ENCODE measurements at places on chromosomes 3 and 15.

GRCh38 chr3:193826159-193826795 lies 233.3 kb downstream of the OPA1 start:
- no peak for DNase-seq

DNA sequence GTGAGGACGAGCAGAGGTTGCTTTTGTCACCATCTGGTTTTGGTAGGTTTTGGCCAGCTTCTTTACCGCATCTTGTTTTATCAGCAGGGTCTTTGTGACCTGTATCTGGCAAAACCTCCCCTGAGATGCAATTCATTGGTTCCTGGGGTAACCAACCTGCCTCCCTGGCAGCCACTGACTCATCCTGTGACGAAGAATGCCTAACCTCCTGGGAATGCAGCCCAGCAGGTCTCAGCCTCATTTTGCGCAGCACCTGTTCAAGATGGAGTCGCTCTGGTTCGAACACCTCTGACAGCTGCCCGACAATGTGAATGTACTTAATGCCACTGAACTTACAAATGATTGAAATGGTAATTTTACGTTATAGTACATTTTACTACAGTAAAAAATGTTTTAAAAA lies 6.8 kb upstream of the ADAMTS17 start:
- no peak for DNase-seq

GRCh38 chr3:7062714-7063113 lies 201.8 kb downstream of the GRM7 start:
- DNase-seq, result no peak

DNA sequence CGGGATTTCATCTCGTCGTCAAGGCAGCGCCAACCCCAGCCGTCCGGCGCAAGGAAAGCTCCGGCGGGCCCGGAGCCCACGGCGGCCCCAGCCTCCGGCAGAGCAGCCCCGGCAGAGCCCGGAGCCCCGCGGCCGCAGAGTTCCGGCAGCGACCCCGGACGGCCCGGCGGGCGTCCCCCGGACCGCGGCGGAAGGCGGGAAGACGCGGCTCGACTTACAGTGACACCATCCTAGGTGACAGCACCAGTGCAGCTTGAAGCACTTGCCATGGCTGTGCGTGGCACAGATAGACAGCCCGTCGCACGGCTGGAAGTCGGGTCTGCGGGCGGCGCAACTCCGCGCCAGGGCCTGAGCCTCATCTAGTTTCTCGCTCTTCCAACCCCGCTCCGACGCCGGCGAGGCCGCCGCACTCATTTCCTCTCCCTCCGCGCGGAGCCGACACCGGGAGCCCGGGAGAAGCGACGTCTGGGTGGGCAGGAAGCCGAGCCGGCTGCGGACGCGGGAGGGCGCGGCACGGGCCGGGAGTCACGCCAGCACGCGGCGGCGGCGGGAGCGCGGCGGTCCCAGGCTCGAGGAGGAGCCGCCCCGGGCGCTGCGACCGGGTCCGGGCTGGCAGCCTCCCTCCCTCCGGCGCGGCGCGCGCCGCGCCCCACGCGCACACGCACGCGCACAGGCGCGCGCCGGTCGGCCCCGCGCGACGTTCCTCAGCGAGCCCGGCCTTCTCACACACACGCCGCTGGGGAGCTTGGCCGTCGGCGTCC lies at the start of gene C3orf70:
Gene C3orf70 (minus strand): TSS at position 651 of the 761 bp plus-strand sequence. CDS start 237 bp downstream, at position 414.
- no peak for DNase-seq

DNA sequence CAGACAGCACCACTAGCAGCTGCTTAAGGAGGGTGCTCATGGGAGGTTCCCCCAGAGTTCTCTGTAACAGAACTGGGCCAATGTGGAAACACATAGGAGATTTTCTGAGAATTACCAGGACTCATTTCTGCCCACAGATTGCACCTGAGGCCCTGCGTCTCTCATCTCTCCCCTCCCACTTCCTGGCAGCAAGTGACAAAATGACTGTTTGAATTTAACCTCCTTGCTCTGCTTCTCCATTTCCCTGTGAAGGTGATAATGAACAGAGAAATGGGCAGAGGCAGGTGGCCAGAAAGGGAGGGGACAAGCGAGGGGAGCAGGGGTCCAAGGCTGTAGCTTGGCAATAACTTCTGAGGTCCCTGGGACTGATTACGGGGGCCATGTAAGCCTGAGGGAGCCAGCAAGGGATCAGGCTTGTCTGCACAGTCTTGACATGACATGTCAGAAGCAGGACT lies 8.0 kb downstream of the EPHB1 start:
- DNase-seq, result no peak

DNA sequence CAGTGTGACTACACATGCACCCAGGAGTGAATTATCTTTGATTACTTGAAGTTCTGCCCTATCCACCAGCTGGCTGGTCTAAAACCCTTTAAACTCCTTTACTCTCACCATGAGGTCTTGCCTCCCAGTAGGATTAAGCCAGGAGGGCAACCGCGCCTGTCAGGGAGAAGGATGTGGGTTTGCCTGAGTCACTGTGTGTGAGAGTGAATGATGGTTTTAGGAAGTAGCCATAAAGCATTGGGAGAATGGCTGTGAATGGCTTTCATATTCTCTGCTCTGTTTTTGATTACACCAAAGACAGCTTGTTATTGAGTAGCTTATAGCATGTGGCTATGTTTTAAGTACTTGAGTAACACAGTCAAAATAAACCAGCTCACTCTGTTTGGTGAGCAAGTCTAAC lies 637.7 kb upstream of the TBL1XR1 start:
- DNase-seq, result no peak

- no peak for DNase-seq
These were observed 61.3 kb upstream of the MME start for GRCh38 chr3:155018621-155019330.

DNA sequence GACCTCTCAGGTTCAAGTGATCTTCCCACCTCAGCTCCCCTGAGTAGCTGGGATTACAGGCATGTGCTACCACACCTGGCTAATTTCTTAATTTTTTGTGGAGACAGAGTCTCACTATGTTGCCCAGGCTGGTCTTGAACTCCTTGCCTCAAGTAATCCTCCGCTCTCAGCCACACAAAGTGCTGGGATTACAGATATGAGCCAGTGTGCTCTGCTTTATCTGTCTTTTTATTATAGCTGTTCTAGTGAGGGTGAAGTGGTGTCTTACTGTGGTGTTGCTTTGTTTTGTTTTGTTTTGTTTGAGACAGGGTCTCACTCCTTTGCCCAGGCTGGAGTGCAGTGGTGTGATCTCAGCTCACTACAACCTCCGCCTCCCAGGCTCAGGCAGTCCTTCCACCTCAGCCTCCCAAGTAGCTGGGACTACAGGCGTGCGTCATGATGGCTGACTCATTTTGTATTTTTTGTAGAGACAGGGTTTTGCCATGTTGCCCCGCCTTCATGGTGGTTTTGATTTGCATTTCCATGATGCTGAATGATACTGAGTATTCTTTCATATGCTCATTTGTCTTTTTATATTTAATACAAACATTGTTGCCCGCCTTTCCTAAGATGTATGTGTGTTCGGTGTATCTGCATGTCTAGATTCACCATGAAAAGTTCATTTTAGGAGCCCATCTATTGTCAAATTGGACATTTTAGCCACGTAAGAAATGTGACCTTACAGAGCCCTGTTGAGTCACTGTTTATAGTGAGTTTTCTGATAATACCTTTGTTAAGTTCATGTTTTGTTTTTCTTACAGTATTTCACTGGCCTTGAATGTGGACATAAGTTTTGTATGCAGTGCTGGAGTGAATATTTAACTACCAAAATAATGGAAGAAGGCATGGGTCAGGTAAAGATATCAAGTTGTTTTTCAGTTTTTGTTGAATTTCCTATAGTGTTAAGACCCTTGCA lies 80.6 kb downstream of the ARIH1 start:
- DNase-seq, result no peak

GRCh38 chr3:187305881-187306280 lies 14.3 kb upstream of the MASP1 start:
- no peak for DNase-seq

DNA sequence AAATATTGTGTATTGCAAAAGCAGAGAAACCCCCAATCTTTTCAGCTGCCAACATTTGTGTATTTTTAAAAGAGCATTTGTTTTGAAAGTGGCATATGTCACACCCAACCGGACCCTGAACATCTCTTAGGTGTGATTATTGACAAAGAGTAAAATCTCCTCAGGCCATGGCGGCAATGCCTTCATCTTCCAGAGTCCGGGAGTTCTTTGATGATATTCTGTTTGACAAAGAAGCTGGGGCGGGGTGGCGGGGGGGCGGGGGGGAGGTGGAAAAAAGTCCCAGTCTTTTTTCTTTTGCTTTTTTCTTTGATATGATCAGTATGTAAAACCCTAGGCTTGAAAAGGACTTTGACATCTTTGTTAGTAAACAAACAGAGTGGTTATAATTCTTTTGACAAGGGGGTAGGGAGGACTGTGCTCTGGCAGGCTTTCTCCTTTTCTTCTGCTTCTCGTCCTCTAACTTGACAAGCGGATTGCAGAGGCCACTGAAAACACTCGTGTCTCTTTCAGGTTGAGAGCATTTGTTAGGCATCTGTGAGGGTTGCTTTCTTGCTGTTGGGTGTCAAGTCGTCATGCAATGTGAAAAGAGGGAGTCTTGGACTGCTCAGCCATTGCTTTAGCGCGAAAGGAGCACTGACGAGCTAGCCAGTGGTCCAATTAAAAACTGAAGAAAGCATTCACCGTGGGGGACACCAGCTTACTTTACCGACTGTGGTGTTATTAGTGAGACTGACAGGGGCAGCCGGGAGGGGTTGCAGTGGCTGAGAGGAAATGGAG lies 243.2 kb downstream of the NSUN3 start:
- no peak for DNase-seq

- DNase-seq, result no peak
These were observed 82.2 kb upstream of the GOLGA8B start for GRCh38 chr15:34665498-34666116.

DNA sequence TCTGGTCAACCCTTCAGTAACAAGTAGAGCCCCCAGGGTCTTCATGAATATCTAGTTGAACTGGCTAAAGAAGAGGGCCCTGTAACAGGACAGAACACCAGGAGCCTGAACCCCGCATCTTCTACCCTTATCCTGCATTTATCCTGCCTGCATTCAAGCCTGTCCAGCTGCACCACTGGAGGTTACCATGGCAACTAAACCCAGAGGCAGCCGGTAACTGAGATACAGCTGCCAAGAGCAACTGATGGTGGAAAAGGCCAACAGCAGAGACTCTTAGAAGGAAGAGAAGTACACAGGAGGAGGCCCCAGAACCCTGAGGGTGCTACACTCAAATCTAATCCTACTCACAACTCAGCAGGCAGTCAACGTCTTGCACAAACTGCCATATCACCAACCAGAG lies 3.7 kb upstream of the PRKAR2A start:
- no peak for DNase-seq

GRCh38 chr3:29286478-29287240 lies 5.8 kb downstream of the RBMS3 start:
- no peak for DNase-seq

GRCh38 chr3:170553788-170554757 lies 31.8 kb downstream of the SLC7A14 start:
- no peak for DNase-seq

- DNase-seq, result no peak
These were observed 43.2 kb downstream of the NBEAL2 start for GRCh38 chr3:47022641-47023071.

DNA sequence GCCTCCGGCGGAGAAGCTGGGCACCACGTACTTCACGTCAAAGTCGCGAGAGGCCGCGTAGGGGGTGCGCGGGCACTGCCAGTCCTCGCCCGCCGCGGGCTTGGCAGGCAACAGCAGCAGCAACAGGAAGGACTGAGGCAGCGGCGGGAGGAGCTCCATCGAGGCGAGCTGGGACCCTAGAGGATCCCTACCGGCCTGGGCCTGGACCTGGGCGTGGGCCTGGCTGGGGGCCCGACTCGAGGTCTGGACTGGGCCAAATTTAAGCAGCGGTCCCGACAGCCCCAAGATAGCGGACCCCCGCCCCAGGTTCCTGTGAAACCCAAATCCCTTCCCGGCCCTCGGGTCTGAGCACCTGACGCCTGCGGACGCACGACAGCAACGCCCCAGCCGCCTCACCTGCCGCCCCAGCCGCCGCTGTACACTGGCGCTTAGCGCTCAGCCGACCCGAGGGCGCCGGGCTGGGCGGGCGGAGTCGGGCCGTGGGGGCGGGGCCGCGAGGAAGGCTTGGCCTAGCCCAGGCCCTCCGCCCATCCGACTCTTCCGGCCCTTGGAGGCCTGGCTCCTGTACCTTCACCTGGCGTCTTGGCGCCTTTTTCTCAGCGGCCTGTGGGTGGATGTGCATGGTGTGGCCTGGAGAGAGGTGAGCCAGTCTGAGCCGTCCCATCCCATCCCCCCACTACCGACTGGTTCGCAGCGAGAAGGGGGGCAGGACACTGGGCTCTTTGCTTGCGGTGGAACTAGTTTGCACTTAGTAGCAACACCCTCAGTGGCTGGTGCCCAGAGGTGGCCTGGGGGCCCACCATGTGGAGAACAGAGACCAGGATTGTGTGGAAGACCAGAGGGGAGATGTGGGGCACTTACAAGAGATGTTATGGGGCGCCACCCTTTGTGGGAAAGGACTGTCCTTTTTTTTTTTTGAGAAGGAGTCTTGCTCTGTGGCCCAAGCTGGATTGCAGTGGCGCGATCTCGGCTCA lies at the start of gene MST1R:
Gene MST1R (minus strand): TSS at position 423 of the 974 bp plus-strand sequence. CDS start 264 bp downstream, at position 159.
- no peak for DNase-seq

GRCh38 chr3:14235912-14236295 lies 57.3 kb downstream of the LSM3 start:
- no peak for DNase-seq

GRCh38 chr15:42063122-42063848 lies 31.1 kb downstream of the PLA2G4D start:
- no peak for DNase-seq

DNA sequence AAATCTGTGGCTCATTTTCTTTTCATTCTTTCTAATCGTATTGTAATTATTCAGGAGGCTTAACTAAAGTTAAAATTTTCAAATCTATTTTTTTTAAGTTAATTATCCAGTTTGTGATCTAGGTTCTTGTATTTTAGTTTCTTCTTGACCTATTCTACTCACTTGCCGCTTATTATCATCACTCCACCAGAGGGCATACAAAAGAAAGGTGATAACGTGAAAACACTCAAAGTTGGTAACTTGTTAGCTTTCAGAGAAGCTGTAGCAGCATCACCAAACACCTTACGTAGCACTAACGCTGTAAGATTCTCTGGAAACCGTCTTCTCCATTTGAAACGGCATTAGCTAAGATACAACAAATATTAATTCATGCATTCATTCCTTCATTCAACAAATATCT lies 4.8 kb downstream of the GNB4 start:
- DNase-seq, result no peak
